ENCODE measurements at places on chromosomes 4 and X. TPM values are rescaled to one million over a fixed set of nuclear protein-coding genes. Genes with fewer than 3 reads are reported as not detected.

PPARGC1A gene
- 1.2 TPM for total RNA-seq

MAGED4 gene
- total RNA-seq: 2.7 TPM

MAPK10 gene
- 123 TPM for total RNA-seq

FMR1NB gene
- total RNA-seq: not detected

DNA sequence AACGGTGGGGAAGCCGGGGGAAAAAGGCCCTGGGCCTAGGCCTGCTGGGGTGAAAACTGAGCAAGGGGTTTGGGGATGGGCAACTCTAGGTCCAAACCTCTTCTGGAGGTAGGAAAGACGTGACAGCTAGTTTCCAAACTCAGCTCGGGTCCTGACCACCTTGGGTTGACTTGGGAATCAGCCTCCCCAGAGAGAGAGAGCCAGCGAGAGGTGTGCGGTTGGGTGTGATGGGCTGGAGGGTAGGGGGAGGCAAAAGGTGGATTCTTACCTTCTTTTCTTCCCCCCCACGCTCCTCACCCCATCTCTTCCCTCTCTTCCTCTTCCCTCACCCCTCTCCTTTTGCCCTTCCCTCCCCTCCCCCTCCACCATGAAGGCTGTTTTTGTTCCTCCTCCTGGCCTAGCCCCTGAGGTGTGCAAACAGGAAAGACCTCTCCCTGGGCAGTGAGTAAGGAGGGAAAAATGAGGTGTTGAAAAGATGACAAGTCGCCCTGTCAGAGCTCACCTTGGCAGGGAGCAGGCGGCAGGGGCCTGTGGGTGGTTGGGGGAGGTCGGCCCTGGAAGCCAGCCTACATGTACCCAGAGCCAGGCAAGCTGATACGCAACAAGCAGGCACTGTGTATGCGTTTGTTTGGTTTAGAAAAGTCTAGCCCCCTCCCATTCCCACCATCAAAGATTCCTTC lies 14.8 kb downstream of the PJA1 start:
- no peak overlapping the region for H3K27ac ChIP-seq
- no peaks in the 10 kb centered on the region for H3K4me1 ChIP-seq
- no peak overlapping the region for H3K4me3 ChIP-seq
- H3K27me3 ChIP-seq: no peaks in the 10 kb centered on the region

DNA sequence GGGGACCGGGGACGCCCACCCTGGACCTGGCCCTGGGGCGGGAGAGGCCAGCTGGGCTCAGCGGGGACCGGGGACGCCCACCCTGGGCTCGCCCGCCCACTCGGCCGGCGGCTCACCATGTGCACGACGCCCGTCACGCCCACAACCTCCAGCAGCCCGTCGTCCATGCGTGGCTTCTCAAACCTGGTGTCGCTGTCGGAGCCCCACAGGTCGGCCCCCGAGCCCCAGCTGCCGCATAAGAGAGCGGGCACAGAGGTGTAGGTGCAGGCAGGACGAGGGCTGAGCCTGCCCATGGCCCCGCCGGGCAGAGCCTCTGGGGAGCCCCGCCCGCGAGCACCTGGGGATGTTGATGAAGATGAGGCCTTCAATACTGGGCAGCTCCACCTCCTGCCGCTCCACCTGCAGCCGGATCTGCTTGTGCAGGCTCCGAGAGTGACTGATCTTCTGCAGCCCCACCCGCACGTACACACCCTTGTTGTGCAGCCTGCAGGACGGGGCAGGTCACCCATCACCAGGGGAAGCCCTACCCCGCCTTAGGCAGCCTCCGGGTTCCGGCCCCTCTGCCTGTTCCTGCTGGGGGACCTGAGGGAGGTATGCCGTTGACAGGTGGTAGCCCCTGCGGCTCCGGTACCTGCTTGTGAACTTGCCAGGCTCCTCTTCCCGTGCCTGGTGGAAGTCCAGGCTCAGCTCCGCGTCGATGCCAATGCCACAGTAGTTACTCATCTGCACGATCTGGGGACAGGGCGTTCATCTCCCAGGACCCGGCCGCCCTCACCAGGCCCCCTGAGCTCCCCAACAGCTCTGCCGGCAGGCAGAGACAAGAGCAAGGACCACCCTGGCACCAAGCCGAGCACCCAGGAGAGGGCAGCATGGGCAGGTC lies 11.8 kb downstream of the DGKQ start:
- peaks cover 38% of the 10 kb centered on the region for H3K36me3 ChIP-seq
- DNase-seq: no peak
- H3K4me1 ChIP-seq: peaks cover 17% of the 10 kb centered on the region
- H3K27ac ChIP-seq: no peak overlapping the region
- H3K4me3 ChIP-seq: no peak overlapping the region

DNA sequence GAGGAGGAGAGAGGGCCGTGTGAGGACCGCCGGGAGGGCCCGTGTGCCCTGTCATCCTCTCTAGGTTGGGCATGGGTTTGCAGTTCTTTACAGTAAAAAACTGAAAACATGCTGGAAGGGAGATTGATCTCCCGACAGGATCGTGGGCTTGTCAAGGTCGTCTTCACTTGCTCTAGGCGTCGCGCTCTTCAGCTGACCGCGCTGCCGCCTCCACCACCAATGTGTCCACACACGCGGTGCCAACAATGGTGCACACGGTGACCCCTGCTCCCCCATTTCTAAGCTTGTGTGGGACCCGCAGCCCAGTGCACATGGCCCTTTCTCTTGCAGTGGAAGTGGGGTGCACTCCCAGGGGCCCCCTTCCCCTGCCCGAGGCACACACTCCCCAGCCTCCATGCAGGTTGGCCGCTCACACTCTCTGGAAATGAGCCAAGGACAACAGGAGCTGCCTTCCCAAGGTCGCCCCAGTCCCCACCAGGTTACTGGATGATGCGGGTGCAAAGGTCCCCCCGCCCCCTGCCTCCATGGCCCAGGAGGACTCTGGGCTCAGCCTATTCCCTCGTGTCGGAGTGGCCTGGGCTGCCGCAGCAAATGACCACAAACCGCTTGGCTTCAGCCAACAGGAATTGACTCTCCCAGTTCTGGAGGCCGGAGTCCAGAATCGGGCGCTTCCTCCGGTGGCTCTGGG lies 1.7 kb upstream of the ZFP92 start:
- no peak overlapping the region for H3K27ac ChIP-seq
- peaks cover 8% of the 10 kb centered on the region for H3K4me1 ChIP-seq

GRCh38 chr4:149549911-149550310 lies 265.7 kb downstream of the IQCM start:
- no peak for DNase-seq
- no peaks in the 10 kb centered on the region for H3K4me1 ChIP-seq
- H3K27ac ChIP-seq: no peak overlapping the region
- no peak overlapping the region for H3K4me3 ChIP-seq

- H3K27ac ChIP-seq: no peak overlapping the region
- no peaks in the 10 kb centered on the region for H3K27me3 ChIP-seq
- H3K4me1 ChIP-seq: no peaks in the 10 kb centered on the region
- no peak overlapping the region for H3K4me3 ChIP-seq
- no peaks in the 10 kb centered on the region for H3K36me3 ChIP-seq
These were observed 130.8 kb upstream of the NPY2R start for GRCh38 chr4:155077452-155078229.

DNA sequence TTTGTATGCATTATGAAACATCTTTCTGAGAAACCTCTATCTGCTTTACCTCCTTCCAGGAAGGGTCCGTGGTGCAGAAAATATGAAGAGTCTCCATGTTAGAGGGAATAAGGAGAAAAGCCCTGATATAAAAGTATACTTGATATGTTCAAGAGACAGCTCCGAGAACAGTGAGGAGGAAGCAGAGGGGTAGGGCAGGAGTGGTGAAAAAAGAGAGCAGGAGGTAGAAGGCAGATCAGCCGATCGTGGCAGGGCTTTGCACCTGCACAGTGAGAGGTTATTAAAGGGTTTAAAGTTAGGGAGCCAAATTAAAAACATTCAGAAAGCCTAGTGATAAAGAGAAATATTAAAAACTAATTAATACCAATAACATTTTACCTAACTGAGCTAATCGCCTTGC lies 419.7 kb downstream of the FAT4 start:
- no peak overlapping the region for H3K4me3 ChIP-seq
- H3K4me1 ChIP-seq: peaks cover 6% of the 10 kb centered on the region
- H3K27ac ChIP-seq: no peak overlapping the region
- no peaks in the 10 kb centered on the region for H3K27me3 ChIP-seq
- H3K36me3 ChIP-seq: no peaks in the 10 kb centered on the region

DNA sequence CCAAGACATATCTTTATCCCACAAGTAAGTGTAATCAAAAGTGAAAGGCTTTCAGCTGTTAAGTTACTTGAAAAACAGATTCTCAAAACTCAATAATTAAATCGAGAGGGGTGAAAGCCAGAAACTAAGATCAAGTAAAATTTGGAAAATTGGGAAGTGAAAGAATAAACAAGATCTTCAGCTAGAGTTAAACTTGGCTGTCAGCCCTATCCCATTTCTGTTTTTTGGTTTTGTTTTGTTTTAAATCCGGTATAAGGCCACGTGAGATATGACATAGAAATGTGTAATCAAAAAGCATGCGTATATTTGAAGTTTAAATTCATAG lies 856.8 kb downstream of the STIM2 start:
- H3K4me3 ChIP-seq: no peak overlapping the region
- H3K27ac ChIP-seq: no peak overlapping the region
- H3K4me1 ChIP-seq: no peaks in the 10 kb centered on the region
- no peaks in the 10 kb centered on the region for H3K36me3 ChIP-seq
- no peak for DNase-seq

DNA sequence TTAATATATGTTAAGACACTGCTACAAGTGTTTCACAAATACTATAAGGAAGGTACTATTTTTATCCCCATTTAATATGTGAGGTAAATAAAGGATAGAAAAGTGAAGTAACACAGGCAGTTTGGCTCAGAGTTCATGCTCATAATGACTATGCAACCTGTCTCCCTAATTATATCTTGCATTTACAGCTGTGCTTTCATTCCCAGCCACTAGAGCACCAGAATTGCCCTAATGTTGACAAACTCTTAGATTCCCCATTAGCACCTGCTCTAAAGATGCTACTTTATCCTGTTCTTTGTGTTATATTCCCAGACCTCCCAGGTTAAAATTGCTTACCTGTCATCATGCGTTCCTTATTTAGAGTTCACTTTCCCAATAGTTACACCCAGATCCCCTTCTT lies 833.6 kb downstream of the CCSER1 start:
- no peak overlapping the region for H3K27ac ChIP-seq
- H3K27me3 ChIP-seq: no peaks in the 10 kb centered on the region
- no peaks in the 10 kb centered on the region for H3K4me1 ChIP-seq
- no peaks in the 10 kb centered on the region for H3K36me3 ChIP-seq
- H3K4me3 ChIP-seq: no peak overlapping the region

- no peak overlapping the region for H3K4me3 ChIP-seq
- no peaks in the 10 kb centered on the region for H3K27me3 ChIP-seq
- DNase-seq: no peak
- no peaks in the 10 kb centered on the region for H3K36me3 ChIP-seq
These were observed 225.9 kb downstream of the AFAP1 start for GRCh38 chr4:7713757-7714156.

DNA sequence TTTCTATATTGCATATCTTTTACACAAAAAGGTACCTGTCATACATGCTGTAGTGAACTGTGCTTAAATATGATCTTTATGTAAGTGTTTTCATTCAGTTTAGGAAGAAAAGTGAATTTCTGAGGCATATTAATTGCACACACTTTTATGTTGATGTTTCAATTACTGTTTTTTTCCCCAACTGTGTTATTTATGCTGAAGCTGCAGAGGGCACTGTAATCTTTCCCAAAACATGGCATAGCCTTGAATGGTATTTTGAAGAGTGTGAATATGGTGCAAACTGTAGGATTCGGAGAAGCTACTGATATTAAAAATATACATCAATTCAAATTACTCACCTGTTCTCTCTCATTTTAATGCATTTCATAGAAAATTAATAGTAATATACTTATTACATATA lies 6.0 kb upstream of the CENPE start:
- DNase-seq: no peak
- no peaks in the 10 kb centered on the region for H3K36me3 ChIP-seq
- no peaks in the 10 kb centered on the region for H3K27me3 ChIP-seq
- no peak overlapping the region for H3K4me3 ChIP-seq
- no peak overlapping the region for H3K27ac ChIP-seq
- H3K4me1 ChIP-seq: no peaks in the 10 kb centered on the region

- no peak overlapping the region for H3K27ac ChIP-seq
- DNase-seq: no peak
- H3K36me3 ChIP-seq: no peaks in the 10 kb centered on the region
- no peaks in the 10 kb centered on the region for H3K4me1 ChIP-seq
These were observed 17.7 kb upstream of the STIM2 start for GRCh38 chr4:26842911-26843310.

All from vagina (tissue), 2 donors.